ENCODE measurements at places on chromosomes 13 and 19.

DNA sequence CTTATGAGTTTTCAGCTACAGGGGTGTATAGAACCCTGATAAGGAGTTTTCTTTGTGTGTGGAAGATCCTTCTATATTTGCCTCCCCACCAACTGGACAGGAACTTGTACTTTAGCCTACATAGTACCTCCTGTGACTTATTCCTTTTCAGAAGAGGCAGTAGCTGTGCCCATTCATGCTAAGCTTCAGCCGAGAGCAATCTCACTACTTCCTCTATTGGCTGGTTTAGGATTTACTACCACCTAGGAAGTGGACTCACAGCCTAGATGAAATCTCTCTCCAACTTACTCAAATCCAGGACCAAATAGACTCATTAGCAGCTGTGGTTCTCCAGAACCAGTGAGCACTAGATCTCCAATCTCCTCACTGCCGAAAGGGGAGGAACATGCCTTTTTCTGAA lies 2.3 kb upstream of the REX1BD start:
- no peak for DNase-seq

DNA sequence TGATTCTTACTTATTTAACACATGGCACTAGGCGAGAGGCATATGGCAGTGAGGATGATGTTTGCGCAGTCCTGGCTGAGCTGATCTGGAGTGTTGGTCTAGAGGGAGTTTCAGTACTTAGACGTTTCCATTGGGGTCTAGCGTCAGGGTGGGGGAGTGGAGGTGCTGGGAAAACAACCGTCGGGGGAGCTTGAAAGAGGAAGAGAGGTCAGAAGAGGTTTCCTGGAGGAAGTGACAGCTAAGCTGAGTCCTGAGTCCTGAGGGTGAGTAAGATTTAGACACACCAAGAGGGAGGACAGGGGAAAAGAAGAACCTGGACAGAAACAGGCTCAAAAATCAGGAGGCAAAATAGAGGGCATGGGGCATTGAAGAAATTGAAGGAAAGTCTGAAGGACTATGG lies 81.4 kb downstream of the ALOX5AP start:
- no peak for DNase-seq

GRCh38 chr19:38799104-38799503 lies 10.1 kb downstream of the LGALS7B start:
- no peak for DNase-seq

GRCh38 chr19:50379602-50380001 lies 3.3 kb downstream of the NR1H2 start:
- no peak for DNase-seq

DNA sequence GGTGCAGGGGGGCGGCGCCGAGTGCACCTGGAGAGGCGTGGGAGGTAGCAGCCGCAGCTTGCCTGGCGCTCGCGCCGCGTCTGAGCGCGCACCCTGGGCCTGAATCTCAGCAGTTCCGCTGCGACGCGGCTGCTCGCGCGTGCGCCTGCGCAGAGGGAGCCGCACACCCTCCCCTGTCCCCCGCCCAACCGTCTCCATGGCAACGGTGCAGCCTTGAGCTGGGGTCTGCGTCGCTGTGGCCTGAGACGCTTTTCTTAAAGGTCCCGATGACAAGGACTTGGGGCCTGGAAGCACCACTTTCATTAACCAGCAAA lies at the start of gene PNMA8B:
Gene PNMA8B, minus strand, starts transcription at position 82 of the 314 bp plus-strand sequence. CDS start 402 bp downstream, outside the sequence.
- DNase-seq = peak; percentile 94

GRCh38 chr13:113730258-113730691 lies 28.8 kb upstream of the TMEM255B start:
- DNase-seq = no peak

DNA sequence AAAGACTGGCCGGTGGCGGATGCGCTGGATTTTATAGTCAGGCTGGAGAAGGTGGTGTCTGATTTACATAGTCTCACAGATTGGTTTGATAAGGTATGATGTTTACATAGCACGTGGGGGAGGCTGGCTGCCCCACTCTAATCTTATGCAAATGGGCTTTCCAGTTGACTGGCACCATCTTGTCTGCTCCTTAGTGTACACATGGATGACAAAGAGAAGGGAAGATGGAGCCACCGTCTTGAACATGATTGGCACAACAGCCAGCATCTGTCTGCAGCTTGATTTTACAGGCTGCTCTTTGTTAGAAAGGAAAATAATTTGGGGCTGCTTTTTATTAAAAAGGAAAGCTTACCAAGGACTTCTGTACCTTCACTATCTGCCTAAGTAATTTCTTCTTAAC lies 265.2 kb upstream of the MAB21L1 start:
- DNase-seq = no peak

DNA sequence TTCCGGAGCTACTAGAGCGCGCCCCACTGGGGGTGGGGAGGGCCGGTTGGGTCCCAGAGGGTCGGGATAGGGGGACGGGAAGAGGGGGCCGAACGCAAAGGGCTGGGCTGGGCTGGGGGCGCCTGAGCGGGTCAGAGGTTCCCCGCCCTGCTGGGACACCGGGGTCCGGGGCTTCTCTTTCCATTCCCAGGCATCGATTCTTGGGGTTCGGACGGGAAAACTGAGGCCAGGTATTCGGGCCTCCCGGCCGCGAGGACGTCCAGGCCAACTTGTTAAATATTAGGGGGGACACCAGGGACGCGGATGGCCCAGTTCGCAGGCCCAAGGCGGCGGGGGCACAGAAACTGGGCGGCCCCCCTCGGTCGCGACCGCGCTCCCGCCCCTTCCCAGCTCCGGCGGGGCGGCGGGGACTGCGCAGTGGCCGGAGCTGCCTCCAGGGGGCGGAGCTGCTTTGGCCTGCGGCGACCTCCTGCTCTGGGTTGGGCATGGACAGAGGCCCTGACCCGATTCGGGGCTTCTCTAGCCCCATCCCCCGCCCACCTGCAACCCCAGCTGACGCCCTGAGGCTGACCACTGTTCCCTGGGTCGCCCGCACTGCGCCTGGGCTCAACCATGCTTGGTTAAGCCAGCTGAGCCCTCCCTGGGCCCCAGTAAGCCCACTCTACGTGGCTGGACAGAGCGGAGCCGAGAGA lies 1.2 kb upstream of the KLF16 start:
- DNase-seq = no peak

DNA sequence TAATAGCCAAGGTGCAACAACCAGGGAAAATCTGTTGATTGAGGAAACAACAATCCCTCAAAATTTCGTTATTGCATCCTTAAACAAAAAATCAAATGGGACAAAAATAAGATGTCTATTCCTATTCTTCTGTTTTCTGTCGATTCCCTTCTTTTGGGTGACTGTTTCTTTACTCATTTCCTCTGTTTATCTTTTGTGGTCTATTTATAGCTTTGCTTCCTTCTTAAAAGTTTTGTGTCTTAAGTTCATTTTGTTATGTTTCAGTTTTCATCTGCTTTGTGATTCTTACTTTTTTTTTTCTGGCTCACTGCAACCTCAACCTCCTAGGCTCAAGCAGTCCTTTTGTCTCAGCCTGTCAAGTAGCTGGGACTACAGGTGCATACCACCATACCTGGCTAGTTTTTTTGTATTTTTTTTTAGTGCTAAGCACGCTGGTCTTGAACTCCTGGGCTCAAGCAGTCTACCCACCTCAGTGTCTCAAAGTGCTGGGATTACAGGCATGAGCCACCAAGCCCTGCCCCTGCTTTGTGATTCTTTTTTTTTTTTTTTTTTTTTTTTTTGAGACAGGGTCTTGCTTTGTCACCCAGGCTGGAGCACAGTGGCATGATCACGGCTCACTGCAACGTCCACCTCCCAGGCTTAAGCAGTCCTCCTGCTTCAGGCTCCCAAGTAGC lies 10.4 kb downstream of the ZNF146 start:
- DNase-seq = no peak

GRCh38 chr13:74987124-74987690 lies 494.8 kb downstream of the TBC1D4 start:
- DNase-seq = no peak

DNA sequence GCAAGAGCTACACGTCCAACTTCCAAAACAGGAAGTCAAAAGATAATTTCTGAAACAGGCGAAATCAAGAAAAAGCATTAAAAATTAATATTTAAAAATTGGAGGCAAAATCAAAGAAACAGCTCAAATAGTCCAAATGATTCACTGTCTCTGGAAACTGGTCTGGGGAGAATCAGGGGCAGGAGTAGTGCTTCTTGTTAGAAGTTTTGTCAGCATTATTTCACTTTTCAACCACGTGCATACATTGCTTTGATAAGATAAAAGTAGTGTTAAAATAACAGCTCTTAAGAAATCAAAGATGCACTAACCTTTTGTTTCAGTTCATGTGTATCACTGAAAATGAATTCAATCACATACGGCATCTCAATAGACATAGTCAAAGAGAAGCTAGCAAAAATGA lies 53.8 kb downstream of the PARP4 start:
- no peak for DNase-seq

- DNase-seq = no peak
Observed at GRCh38 chr13:110479215-110479545, 82.3 kb downstream of the RAB20 start.

DNA sequence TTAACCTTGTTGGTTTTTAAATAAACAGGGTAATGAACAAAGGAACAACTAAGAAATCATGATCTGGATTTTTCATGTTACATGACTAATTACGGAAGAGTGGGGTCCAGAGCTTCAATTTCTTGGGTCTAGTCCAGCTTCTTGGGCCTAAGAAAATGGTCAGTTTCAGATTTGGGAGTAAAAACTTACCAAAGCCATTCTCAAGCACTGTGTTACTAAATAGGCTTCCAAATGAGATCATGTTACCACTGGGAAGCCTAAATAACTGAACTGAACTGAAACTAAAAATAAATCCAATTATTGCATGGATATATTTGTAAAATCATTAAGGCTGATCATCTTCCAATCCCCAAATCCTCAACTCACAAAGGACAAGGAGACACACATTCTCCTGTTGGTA lies 13.9 kb downstream of the TBC1D4 start:
- DNase-seq = no peak

DNA sequence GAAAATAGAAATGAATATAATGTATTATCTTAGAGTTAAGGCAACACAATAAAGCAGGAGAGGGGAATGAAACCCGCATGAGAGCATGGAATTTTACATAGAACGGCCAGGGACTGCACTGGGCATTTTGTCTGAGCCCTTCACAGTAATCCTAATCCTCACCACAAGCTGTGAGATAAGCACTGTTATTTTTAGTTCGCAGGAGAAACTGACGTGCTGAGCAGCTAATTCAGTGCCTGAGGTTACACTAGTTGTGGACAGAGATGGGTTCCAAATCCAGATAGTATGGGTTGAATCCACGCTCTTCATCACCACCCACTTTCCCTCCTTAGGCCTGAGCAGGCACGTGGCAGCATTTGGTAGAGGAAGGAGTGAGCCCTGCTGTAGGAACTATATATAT lies 24.8 kb upstream of the ZNF527 start:
- no peak for DNase-seq

- no peak for DNase-seq
Observed at GRCh38 chr19:55353356-55353802, 1.1 kb downstream of the COX6B2 start.

GRCh38 chr19:55220525-55220924 lies 8.0 kb downstream of the TMEM86B start:
- DNase-seq = no peak

DNA sequence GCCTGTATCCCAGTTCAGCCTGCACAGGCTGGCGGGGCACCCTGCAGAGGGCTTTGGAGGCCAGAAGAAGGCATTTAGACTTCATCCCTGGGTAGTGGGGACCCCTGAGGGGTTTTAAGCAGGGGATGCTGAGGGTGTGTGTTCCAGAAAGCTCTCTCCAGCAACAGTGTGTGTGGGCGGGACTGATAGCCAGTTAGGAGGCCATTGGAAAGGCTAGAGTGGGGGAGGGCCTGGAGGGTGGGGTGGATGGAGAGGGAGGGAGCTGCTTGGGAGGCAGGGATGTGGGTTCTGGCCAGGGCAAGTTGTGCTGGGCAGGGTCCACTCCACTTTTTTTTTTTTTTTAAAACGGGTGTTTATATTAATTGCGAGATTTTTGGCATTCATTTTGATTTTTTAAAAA lies 28.3 kb downstream of the LYL1 start:
- DNase-seq = no peak

GRCh38 chr13:88086577-88086976 lies 415.4 kb downstream of the SLITRK5 start:
- no peak for DNase-seq

GRCh38 chr19:17536955-17537354 lies 18.5 kb upstream of the COLGALT1 start:
- DNase-seq = no peak

GRCh38 chr19:55901369-55902079 lies 30.6 kb downstream of the NLRP13 start:
- no peak for DNase-seq

- DNase-seq = no peak
Observed at GRCh38 chr19:57434386-57435061, 601 bp upstream of the ZNF749 start.

DNA sequence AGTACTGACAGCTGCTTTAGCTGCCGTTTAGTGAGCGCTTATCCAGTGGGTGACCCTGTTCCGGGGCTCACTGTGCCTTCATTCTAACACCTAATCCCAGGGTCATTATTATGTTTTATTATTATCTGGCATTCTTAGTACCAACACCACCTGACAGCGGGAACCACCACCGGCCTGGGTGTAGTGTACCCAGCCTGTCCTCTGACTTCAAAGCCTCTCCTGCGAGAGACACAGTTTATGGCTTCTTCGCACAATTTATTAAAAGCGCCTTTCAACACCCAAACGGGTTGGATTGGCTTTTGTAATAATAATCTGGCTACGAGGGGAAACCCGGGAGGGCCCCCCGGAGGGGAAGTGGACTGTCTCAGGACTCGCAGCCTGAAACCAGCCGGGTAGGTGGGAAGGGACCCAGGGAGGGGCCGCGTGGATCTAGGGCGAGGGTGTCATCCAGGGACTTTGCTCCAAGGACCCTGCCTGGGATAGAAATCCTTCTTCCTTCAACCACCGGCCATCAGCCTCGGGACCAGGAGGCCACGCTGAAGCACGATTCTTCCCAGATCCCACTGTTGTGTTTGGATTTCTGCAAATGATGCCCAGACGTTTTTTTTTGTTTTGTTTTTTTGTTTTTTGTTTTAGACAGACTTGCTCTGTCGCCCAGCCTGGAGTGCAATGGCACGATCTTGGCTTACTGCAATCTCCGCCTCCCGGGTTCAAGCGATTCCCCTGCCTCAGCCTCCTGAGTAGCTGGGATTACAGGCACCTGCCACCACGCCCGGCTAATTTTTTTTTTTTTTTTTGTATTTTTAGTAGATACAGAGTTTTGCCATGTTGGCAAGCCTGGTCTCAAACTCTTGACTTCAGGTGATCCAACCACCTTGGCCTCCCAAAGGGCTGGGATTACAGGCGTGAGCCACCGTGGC lies 1.6 kb upstream of the ZBTB7A start:
- no peak for DNase-seq

DNA sequence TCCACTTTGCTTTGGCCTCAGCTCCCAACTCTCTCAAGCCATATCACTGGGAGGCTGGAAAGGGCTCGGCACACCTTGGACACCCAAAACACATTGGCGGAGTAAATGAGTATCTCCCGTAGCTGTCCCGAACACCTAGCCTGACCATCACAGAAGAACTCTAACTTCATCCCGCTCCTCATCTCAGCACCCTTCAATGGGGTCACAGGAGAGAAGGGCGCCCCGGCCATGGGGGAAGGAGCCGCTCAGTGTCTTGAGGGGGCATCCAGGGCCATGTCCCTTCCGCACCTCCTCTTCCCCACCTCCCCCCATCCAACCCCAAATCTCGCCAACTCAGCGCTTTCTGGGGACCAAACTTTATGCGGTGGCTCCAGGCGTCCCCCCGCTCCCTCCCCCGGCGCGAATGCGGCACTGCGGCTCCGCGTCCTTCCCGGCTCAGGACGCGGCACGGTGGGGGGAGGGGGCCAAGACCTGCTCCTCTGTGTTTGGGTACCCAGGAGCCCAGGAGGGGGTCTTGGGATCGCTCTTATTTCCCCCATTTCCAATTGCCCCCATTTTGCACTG lies 3.0 kb downstream of the KCNC3 start:
- DNase-seq = no peak

GRCh38 chr19:55703790-55704215 lies 28.8 kb downstream of the EPN1 start:
- peak; percentile 11 for DNase-seq
